ENCODE measurements at places on chromosomes 13 and 19.

DNA sequence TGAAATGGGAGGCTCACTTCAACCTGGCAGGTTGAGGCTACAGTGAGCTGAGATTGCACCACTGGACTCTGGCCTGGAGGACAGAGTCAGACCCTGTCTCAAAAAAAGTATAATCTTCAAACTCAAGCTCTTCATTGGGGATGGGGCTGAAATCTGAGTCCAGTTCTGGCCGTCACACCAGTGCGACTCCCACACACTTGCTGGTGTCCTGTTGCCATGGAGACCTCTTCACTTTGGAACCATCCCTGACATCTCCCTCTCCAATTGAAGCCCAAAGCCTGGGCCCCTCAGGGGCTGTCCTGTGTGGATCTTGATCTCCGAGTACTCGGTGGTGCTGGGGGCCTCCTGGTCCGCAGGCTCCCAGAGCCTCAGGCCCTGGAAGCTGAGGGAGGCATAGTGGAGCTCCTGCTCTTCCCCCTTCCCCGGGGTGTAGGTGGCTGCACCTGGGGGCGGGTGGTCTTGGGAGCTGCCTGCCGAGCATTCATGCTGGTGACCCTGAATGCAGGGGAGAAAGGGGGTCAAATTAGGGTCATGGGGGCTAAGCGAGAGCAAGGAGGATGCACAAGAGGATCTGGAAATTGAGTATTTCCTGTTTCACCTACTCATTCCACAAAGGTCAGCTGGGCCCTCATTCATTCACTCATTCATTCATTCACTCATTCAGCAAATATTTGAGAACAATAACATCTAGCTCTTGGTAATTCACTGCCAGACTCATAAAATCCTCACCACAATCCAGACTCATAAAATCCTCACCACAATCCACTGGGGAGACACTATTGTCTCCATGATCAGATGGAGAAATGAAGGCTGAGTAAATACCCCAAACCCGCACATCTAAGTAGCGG, 11.0 kb downstream of the SIGLEC11 start:
- DNase-seq: no peak

GRCh38 chr13:73449252-73449651, 390.4 kb downstream of the KLF5 start:
- DNase-seq: no peak

DNA sequence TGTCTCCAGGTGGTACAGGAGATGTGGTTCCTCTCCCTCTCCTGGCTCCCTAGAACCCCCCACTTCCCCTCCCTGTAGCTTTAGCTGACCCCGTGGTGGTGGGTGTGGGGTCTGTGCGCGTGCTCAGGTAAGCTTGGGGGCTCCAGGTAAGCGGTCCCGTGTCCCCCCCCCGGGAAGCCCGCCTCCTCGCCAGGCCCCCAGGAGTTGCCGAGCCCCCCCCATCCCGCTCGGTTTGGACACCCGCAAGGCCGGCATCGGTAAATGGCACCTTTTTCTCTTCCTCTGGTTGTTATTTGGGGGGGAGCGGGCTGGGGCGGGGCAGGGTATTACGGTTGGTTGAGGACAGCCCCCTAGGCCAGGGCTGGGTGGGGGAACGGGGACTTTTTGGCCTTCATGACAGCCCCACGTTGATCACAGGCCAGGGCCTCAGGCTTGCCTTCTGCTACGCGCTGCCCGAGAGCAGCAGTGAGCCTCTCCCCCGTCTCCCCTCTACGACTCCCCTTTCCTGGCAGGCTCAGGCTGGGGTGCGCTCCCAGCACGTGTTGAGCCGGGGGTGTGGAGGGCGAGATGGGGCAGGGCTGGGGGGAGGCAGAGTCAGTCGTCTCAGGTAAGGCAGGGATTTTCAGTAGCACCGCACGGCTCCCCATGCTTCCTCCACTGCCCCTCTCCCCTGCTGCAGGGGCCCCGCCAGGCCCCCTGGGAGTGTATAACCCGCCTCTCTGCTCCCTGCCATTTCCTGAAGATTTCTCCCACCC, 10.7 kb upstream of the LIN7B start:
- DNase-seq: no peak

DNA sequence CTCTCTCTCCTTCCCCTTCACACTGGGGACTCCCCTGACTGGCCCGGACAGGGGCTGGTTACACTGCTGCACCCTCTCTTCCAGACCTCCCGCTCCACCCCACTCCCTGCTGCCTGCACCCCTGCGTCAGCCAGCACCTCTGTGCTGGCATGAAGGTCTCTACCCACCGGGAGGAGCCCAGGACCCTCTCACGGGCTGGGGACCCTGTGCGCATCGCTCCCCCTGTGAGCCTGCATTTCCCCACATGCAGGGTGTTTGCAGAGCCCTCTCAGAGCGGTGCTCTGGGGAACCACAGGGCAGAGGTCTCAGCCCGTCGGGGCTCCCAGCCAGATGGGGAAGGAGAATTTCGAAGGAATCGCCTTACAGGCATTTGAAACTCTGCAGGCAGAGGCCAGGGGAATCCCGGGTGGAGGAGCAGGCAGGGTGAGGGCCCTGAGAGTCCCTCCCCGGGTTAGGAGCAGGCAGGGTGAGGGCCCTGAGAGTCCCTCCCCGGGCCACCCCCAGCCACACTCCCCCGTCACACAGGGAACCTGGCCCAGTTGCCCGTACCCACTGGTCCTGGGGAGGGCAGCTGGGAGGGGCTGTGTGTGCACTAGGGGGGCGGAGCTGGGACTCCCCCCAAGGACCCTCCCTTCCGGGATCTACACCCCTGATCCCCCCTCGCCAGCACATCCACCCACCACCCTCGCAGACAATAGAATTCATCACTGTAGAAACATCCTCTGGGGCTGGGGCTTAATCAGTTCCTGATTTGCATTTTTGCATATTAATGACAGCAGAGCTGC, 16.3 kb upstream of the TCF3 start:
- DNase-seq: no peak

- no peak for DNase-seq
Observed at GRCh38 chr13:74061926-74062595, 72.1 kb downstream of the KLF12 start.

- DNase-seq: peak; percentile 93
Observed at GRCh38 chr19:35644987-35645679, 3.0 kb upstream of the COX6B1 start.

- DNase-seq: no peak
Observed at GRCh38 chr13:31957772-31958171, 73.8 kb upstream of the FRY start.

DNA sequence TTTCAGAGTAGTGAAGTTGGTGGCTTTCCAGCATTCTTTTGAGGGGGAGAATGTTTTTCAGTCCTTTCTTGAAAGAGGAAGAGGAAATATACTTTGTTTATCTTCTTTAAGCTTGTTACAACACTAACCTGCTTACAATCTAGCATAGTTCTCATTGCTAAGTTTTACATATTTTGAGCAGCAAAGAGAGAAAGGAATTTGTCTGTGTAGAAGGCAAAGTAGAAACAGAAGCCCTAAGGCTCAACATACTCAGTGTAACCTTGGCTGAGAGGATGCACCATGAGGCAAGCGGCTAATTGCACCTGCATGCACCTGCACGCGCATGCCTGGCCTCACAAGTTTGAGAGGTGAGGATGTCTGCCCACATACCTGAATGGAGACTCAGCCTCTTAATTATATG, 2.2 kb downstream of the FRY start:
- no peak for DNase-seq

- DNase-seq: no peak
Observed at GRCh38 chr13:100673376-100673712, 1.3 kb downstream of the TMTC4 start.

GRCh38 chr13:31913459-31913858, 118.1 kb upstream of the FRY start:
- DNase-seq: no peak

DNA sequence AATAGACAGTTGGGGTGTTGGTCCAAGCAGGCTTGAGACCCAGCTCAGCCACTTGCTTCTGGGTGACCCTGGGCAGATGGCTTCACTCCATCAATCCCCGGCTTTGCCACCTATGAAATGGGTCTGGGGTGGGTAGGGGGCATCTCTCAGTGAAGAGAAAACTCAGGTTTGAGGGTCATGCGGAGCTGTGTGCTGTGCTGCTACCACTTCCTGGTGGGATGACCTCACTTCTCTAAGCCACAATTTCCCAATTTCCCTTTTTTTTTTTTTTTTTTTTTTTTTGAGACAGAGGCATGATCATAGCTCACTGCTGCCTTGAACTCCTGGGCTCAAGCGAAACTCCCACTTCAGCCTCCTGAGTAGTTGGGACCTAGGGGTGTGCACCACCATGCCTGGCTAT, 4.6 kb upstream of the PLAUR start:
- no peak for DNase-seq

GRCh38 chr19:49676136-49676783, 811 bp upstream of the PRMT1 start:
- peak; percentile 95 for DNase-seq

- DNase-seq: no peak
Observed at GRCh38 chr13:98232456-98232855, 55.4 kb upstream of the RNF113B start.

DNA sequence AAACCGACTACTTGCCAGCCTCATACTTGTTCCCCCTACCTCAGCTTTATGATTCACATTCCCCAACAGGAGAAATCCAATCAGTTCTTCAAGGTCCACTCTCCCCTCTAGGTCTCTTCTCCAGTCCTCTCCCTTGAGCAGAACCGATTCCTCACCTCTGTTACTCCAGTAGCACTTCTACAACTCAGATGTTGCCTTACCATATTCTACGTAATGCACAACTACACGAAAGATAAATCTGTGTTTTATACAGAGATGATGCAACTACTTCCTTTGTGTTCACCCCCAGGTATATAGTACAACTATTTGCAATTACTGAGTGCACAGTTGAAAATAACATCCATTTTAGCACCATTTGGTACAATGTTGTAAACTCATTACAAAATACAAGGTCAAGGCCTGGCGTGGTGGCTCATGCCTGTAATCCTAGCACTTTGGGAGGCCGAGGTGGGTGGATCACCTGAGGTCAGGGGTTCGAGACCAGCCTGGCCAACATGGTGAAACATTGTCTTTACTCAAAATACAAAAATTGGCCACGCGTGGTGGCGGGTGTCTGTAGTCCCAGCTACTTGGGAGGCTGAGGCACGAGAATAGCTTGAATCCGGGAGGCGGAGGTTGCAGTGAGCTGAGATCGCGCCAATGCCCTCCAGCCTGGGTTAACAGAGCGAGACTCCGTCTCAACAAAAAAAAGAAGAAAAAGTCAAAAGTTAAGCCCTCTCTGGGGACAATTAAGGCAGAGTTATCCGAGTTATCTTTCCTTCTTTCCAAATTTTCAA, 2.8 kb upstream of the WBP4 start:
- no peak for DNase-seq

GRCh38 chr19:40763963-40764362, 11.4 kb upstream of the MIA start:
- DNase-seq: no peak

DNA sequence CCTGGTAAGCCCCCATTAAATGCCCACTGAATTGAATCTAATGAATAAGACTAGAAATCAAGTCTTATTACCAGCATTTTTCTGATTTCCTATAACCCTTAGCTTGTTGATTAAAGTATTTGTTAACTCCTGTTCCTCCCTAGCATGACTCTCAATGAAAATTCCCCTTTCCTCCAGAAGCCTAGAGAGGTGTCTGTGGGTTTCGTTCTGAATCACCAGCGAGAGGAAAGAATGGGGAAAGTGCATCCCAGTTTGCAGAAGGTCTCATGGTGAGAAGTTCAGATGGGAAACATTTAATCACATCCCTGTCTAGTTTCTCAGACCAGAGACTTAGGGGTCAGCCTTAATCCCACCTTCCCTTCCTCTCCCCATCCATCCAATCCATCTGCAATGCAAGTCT, 26.9 kb downstream of the POU2F2 start:
- no peak for DNase-seq

DNA sequence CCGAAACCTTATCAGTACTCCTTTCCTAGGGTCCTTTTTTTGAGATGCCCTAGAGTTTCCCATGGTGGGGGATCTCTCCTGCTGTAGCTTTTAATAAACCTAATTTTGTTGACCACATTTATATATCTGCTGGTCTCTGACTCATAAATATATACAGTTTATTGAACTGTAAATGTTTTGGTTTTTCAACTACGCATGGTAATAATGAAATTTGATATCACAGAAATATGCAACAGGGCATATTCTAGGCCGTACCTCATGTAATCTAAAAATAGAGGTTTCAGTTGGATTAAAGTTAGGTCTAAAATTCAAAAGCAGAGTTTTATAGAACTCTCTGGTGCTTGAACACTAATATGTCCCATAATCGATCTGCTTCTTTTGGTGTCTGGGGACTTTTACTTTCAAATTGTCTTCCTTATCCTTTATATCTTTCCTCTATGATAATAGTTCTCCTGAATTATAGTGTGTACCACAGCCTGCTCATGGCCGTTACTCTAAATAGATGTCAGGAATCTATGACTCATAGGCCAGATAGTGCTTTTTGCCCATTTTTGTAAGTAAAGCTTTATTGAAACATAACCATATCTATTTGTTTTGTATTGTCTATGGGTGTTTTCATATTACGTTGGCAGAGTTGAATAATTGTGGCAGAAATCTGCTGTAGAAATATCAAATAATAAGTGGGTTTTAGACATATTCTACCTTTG, 324.8 kb upstream of the PCDH9 start:
- no peak for DNase-seq

DNA sequence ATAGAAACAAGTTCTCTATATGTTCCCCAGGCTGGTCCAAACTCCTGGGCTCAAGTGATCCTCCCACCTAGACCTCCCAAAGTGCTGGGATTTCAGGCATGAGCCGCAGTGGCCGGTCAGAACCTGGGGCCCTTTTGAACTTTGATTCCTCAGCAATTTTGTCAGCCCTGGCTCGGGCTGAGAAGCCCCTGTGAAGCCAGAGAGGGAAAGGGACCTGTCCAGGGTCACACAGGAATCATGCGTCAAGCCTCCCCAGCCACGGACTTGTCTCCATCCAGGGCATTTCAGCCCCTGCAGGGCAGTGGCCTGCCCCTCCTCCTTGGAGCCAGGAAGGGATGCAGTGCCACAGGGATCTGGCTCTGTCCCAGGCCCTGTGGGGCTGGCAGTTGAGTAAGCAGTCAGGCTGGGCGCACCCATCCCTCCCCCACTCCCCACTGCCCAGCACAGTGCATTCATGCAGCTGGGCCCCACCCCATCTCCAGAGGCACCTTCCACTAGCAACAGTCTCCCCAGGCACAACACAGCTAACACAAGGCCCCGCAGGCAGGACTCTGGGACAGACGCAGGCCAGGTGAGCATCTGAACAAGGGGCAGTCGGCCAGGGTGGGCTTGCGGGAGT, at the start of gene CAPS:
Gene CAPS, plus strand, starts transcription at position 516 of the 619 bp plus-strand sequence. CDS start 153 bp downstream, outside the sequence.
- no peak for DNase-seq

DNA sequence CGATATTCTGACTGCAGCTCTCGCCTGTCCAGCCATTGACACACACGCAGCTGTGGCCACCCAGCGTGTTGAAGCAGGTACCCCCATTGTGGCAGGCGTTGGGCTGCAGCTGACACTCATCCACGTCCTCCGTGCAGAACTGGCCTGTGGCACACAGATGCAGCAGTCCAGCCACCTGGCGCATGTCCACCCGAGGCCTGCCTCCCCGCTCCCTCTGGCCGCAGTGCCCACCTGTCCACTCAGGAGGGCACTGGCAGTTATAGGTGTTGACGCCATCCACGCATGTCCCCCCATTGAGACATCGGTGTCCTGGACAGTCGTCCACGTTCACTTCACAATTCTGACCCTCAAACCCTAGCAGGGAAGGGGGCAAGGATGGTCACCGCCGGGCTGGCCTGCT, 9.3 kb downstream of the NOTCH3 start:
- DNase-seq: no peak
